ENCODE measurements at places on chromosomes 13 and 19.
A peak's percentile ranks its signal among the peaks of the same experiment; 100 is the strongest.

- DNase-seq, result no peak
Measured at GRCh38 chr19:57067440-57067839, 52.3 kb upstream of the USP29 start.

DNA sequence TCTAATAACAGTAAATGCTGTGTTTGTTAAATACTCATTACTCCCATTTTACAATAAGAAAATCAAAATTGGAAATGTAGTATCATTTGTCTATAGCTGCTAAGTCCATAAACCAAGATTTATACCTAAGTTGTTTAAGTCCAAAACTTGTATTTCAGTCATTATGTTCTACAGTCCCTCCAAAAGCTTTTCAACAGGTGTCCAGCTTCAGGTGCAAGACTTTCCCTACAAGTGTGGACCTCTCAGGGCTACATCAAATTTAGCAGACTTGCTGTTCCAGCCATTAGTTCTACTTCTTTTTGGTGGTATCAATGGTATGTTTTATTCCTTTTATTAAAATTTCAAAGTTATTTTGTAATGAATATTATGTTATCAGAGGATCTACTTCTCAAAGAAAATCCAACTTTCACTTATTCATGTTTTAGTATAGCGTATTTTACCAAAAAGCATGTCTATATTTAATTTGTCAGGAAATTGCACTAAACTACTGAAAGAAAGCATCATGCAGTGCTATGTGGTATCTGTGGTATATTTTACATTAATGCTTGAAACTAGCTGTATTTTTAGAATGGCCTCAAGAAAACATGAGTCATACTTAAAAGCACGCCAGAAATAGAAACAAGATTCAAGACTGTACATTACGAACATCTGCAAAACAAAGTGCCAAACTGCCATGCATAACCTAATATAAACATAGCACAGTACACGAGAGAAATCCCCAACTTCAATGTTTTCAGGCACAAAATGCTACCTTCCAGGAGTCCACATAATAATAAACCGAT, 44.5 kb downstream of the VWA8 start:
- DNase-seq, result no peak

DNA sequence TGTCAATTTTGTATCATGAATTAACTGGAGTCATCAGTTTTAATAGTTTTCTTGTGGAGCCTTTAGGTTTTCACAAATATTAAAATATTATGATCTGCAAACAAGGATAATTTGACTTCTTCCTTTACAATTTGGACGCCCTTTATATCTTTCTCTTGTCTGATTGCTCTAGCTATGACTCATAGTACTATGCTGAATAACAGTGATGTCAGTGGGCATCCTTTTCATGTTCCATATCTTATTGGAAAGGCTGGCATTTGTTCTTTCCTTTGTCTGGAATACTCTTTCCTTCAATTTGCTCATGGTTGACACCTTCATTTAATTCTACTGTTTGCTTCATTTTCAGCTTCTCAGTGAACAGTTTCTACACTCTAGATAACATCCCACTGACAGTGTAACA, 1129.3 kb downstream of the SLITRK5 start:
- DNase-seq, result no peak

GRCh38 chr19:46079576-46079975, 38.8 kb upstream of the IGFL4 start:
- DNase-seq, result no peak

DNA sequence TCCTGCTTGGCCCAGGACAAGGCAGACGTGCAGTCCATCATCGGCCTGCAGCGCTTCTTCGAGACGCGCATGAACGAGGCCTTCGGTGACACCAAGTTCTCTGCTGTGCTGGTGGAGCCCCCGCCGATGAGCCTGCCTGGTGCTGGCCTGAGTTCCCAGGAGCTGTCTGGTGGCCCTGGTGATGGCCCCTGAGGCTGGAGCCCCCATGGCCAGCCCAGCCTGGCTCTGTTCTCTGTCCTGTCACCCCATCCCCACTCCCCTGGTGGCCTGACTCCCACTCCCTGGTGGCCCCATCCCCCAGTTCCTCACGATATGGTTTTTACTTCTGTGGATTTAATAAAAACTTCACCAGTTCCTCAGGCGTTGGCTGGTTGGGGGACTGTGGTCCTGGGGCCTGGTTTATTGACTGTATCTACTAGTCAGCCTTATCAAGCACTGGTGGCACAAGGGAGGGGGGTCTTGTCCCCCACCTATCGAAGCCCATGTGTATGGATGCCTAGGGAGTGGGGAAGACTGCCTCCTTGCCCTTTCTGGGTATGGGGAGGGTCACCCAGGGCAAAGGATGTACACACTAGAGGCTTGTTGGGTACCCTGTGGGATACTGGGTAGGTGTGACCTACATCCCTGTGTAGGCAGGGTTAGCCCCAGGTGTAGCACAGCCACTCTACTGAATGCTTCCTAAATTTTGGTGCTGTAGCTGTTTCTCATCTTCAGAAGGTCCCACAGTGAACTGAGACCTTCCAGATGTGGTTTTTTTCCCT, 4.4 kb downstream of the CHMP2A start:
- no peak for DNase-seq

GRCh38 chr13:50123515-50123861, 108.2 kb downstream of the KCNRG start:
- DNase-seq, result no peak

- DNase-seq, result no peak
Measured at GRCh38 chr19:14073925-14074838, 1.6 kb downstream of the MISP3 start.

GRCh38 chr19:7911508-7912143, 3.0 kb upstream of the TGFBR3L start:
- no peak for DNase-seq

- no peak for DNase-seq
Measured at GRCh38 chr13:96871469-96871868, 122.8 kb downstream of the OXGR1 start.

GRCh38 chr19:1455336-1456120, 5.6 kb downstream of the APC2 start:
- peak; percentile 91 for DNase-seq

- DNase-seq, result peak; percentile 67
Measured at GRCh38 chr13:74210693-74211393, 76.6 kb upstream of the KLF12 start.

DNA sequence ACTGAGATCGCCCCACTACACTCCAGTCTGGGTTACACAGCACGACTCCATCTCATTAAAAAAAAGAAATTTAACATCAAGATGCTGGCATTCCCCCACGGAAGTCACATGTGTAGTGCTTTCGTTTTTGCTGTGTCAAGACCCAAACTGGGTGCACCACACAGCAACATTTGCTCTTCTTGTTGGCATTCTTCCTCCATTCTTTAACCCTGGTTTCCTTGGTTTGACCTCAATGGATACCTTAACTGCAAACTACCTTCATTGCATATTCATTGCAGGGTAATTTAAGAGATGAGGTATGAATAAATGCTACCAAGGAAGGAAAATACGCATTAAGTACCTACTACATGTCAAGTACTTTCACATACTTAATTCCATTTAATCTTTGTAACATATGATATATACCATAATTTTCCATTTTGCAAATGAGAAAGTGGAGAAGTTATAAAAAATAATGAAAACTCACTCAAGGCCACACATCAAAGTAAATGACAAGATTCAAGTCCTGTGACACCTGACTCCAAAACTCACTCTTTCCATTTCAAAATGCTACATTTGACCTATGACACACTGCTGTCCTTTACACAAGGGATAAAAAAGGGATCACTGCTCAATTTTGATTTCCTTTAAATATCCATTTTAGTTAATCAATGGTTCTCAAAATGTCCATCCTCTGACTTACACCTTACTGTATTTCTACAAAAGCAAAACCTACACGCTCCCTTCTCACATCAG, 59.2 kb downstream of the STK24 start:
- DNase-seq, result no peak

DNA sequence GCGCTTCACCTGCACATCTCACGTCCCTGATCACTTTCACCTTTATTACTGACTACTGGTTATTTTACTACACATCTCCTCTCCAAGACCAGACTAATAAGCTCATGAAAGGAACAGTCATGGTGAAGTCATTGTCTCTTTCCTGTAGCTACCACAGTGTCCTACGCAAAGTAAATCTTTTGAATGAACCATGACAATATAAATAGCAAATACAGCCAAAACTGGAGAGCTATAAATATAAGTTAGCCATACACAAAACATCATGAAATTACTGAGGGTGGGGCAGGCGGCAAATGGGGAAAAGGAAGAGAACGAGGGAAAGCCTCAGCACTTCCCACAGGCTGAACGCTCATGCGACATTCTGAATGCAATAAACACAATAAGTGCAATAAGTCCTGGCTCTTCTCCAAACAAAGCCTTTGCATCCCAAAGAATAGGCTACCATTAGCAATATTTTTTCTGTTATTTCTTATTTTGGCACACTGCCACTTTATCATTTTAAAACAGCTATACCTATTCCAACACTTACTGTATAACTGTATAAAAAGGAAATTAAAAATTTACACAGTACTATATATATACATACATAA, 62.5 kb downstream of the TUBGCP3 start:
- no peak for DNase-seq

- DNase-seq, result no peak
Measured at GRCh38 chr19:34994643-34995541, 5.2 kb upstream of the GRAMD1A start.

DNA sequence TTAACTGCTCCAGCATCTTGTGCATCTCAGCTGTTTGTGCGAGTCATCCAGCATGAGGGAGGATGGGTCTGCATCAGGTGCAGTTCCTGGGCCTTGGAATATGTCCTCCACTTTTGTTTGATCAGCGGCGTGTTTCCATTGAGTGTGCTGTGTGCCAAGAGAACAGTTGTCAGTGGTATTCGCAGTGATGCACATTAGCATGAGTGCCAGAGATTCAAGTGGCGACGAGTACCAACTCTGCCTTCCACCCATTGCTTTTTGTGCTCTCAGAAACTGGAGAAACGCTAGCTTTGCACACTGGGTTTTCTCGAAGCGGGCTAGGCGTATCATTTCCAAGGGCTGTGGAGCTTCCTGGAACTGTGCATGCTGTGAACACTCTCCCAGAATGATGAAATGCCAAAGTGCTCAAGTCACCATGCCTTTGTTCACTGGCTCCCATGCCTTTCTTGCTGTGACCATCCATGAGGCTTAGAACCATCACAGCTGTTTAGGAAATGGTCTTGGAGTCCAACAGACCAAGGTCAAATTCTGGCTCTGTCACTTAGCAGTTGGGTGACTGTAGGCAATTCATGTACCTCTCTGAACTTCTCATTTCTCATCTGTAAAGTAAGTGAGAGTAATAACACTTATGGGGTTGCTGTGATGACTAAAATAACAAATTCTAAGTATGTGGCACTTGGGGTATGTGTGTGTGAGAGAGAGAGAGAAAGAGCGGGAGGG, 18.4 kb downstream of the LRCH1 start:
- no peak for DNase-seq

DNA sequence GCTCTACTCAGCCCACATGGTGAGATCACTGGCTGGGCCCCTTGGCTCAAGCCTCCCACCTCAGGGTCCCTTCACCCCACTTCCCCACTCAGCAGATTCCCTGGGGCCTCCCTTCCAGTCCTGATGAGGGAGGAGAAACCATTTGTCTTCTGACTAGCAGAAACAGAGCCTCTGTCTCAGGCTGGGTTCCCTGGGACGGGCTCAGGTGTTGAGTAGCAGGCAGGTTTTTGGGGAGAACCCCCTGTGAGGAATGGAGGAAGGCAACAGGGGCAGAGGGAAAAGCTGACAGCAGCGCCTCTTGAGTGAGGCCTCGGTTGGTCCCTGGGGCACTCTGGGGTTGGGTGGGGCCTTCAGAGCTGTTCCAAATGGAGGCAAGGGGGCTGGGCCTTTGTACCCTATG, 452.2 kb downstream of the TSHZ3 start:
- no peak for DNase-seq

- no peak for DNase-seq
Measured at GRCh38 chr19:5792224-5792623, 1.3 kb upstream of the DUS3L start.

GRCh38 chr13:28056426-28056825, 44.0 kb downstream of the FLT3 start:
- DNase-seq, result no peak

GRCh38 chr19:1468274-1468820, 10.7 kb downstream of the C19orf25 start:
- DNase-seq, result no peak

DNA sequence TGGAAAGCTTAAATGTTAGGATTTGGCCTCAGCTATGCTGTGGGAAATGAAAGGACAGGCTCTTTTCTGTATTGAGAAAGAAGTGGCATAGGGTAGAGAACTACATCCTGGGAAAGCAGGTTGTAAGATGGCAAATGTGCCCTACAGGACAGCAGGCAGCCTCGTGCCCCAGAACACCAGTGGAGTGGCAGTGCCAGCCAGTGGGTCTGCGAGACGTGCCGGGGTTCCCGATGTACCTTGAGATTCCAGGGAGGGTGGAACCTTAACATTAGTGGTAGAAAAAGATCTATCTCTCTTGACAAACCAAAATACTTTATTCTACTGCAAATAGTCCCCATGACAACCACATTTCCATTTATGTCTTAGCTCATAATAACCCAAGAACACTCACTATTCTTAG, 42.7 kb downstream of the DCLK1 start:
- DNase-seq, result no peak

DNA sequence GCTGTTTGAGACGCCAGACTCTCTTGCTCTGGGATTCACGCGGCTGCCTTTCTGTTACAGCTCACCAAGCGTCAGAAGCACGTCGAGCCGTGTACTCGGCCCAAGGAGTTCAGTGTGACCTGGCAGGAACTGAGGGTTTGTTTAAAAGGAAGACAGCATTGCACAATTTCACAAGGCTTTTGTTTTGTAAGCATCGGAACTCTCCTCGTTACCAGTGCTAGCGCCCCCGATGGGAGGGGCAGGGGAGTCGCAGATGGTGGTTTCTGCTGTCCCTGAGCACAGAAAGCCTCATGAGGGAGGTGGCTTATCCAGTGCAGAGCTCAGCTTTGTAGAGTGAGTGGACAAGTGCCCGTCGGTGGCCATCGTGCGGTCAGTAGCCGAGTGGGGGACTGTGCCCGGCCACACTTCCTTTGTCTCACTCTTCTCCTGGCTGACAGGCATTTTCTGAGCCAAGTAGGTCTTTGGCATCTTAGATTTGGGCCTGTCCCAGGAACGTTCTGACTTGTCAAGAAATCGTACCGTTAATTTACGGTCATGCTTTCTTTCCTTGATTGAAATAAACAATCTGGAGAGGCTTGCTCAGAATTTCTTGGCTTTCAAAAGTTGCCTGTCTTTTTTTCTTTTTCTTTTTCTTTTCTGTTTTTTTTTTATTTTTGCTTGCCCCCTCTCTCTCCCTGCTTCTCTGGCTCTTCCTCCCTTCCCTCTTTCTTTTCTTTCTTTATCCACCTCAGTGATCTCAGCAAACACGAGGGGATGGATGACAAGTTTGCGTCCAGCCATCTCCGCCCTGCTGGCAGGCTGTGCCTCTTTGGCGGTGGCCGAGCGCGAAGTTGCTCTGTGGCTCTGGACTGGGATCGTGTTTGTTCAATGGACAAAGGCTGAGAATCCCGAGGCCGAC, 7.7 kb downstream of the KDM4B start:
- peak; percentile 22 for DNase-seq

DNA sequence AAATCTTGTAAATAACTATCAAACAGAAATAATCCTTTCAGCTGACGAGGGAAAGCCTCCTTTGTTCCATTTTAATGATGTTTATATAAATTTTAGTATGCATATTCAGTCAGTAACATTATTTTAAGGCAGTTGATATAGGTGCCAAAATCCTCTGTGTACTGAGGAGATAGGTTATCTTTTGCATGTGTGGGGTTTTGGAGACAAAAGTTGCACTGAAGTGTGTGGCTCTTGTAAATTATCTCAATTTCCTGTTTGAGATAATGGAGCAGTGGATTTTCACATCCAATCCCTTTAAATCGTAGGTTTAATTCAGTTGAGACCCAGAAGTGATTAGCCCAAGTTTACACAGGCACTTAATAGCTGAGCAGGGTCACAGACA, 106.6 kb downstream of the RGCC start:
- DNase-seq, result no peak

GRCh38 chr13:28468023-28468915, 26.7 kb downstream of the FLT1 start:
- DNase-seq, result no peak
